ELR (cell line): ENCODE measurements at places on chromosomes 2 and 18.
A peak's percentile ranks its signal among the peaks of the same experiment; 100 is the strongest.

- peak; percentile 54 for DNase-seq
Observed at GRCh38 chr2:201621293-201621999, 21.9 kb downstream of the TMEM237 start.

DNA sequence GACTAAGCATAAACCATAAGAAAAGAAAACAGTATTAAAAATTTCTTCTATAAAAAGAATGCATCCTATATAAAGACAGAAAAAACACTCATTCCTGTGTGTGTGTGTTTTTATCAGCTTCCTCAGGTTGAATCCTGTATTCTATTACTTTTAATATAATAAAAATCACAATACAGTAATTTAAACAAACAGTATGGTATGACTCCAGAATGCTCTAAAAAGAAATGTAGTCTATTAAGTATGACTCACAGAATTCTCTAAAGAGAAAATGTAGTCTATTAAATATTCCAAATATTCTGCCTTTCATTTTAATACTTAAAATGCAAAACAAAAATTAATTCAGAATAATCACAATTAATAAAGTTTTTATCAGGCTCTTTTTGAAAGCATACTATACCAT lies 19.8 kb downstream of the CCDC88A start:
- no peak for DNase-seq

- DNase-seq: no peak
Observed at GRCh38 chr2:210199854-210200253, 25.4 kb downstream of the ACADL start.

DNA sequence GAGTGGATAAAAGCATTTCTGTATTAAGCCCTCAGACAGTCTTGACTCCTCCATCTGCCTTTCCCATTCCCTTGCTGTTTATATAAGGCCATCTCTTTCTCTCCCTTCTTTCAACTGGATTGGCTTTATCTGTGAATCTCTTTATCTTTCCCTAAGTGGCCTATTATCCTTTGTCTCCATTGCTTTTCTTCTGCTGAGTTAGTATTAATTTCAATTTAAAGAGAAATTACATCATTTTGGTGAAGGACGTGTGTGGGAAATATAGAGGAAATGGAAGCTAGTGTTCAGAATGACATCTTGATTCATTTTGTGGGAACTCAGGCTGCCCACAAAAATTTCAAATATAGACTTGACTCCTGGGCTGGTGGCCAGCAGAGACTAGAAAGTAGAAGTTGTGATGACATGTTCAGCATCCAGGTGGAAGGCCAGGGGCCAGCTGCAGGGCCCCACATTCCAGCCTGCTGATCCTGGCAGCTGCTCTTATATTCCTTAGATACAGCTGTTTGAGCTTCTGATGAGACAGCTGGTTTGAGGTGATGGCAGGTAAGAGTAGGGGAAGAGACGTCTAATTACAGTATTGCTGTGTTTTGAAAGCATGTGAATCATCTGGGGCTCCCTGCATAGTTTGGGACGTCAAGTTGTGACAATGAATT lies 52.3 kb downstream of the DIS3L2 start:
- DNase-seq: peak; percentile 91

GRCh38 chr2:164771897-164772296 lies 69.7 kb downstream of the COBLL1 start:
- no peak for DNase-seq

DNA sequence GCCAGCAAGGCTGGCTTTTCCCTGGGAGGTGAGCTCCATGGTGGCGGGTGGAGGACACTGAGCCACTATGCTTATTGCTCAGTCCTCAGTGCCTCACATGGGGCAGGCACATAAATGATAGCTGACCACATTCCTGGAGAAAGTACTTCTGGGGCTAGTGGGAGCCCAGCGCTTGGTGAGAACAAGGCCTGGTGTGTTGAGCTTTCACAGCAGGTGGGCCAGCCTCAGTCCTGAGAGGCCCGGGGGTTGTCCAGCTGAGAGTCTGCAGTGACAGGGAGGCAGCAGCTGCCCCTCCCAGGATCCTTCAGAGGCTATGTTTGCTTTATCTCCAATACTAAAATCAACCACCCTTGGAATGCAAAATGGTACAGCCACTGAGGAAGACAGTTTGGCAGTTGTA lies 217.7 kb downstream of the ZBTB7C start:
- DNase-seq: no peak

DNA sequence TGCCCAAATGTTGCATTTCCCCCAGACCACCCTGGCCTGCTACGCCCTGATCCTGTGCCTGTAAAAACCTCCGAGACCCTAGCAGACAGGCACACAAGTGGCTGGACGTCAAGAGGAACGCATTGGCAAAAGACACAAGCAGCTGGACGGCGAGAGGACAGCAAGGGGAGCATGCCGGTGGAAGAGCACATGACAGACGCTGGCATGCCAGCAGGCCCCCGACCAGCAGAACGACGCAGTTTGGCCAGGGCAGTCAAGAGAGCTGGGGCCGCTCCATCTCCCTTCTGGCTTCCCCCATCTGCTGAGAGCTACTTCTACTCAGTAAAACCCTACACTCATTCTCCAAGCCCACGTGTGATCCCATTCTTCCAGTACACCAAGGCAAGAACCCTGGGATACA lies 42.1 kb downstream of the SAP130 start:
- no peak for DNase-seq

DNA sequence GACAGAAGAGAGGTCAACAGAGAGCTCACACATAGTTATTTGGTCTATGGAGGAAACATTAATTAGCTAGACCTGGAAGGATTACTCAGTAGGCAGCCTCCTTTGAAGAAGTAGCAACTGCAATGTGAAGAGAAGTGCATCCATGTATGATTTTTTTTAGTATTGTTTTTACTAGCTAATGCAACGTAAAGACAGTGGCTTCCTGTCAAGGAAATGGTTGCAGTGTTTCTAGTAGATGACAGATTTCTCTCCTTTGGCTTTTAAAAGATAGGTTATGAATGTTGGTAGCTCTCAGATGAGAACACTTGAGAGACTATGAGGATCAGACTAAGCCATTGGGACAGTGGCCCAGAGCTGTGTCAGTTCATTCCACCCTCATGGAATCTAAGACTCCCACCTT lies 175.8 kb downstream of the AGPS start:
- no peak for DNase-seq
